Uterus (tissue), 4 donors: ENCODE measurements at places on chromosomes 3 and 15.

DNA sequence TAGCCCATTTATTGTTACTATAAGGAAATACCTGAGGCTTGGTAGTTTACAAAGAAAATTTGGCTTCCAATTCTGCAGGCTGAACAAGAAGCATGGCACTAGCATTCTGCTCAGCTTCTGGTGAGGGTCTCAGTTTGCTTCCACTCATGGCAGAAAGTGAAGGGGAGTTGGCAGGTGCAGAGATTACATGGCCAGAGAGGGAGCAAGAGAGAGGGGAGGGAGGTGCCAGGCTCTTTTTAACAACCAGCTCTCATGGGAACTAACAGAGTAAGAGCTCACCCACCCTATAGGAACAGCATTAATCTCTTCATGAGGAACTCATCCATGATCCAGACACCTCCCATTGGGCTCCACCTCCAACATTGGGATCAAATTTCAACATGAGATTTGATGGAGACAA, 437.9 kb downstream of the CHL1 start:
- no peaks in the 10 kb centered on the region for H3K27me3 ChIP-seq
- no peak for DNase-seq
- no peak overlapping the region for H3K27ac ChIP-seq

DNA sequence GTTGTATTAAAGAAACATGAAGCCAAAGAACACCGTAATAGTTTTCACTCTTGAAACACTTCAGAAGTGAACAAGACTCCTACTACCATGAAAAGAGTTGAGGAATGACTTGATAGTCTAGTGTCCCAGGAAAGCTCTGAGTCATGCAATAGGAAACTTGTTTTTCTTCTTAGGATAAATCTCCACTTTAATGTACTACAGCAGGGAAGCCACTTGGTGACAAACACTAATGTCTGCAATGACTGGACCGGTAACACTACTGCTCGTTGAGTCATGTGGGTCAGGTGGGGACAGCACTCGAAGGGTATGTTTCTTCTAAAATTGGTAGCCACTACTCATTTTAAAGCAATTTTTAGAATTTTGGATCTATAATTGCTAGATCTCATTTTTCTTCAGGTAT, 291.7 kb upstream of the CNTN3 start:
- H3K4me3 ChIP-seq = no peak overlapping the region
- H3K27me3 ChIP-seq = no peaks in the 10 kb centered on the region
- no peaks in the 10 kb centered on the region for H3K4me1 ChIP-seq
- H3K27ac ChIP-seq = no peak overlapping the region
- no peak for DNase-seq

- H3K27me3 ChIP-seq = no peaks in the 10 kb centered on the region
- H3K36me3 ChIP-seq = no peaks in the 10 kb centered on the region
- no peak for DNase-seq
- no peak overlapping the region for H3K4me3 ChIP-seq
These were observed 53.2 kb downstream of the WNT7A start for GRCh38 chr3:13826672-13827071.

GRCh38 chr15:70451821-70452653, 311.3 kb downstream of the UACA start:
- DNase-seq = no peak
- no peak overlapping the region for H3K4me3 ChIP-seq
- H3K27me3 ChIP-seq = no peaks in the 10 kb centered on the region
- no peaks in the 10 kb centered on the region for H3K36me3 ChIP-seq
- no peaks in the 10 kb centered on the region for H3K4me1 ChIP-seq

DNA sequence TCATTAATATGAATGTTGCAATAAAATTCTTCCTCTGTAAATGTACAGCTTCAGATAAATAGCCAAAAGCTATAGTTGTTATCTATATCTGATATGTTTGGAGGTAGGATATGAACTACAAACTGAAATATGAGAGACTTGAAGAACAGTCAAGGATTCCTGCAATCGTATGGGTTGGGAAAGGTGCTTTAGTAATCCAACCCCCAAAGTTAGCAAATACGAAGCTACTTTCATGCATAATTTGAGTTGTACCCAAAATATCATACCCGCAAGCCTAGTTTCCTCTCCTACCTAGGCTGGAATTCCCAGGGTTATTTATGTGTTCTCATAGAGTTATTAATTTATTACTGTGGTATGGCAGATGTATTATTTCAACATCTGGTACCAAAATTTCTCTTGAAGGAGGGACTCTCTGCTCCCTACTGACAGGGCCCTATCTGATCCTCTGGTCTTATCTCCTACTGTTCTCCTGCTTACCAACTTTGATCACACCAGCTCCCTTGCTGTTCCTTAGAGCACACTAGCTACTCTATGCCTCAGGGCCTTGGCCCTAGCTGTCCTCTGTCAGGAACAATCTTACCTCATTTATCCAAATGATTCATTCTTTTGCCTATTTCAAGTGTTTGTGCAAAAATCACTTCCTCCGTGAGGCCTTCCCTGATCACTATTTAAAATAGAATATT, 140.4 kb upstream of the CCDC54 start:
- no peaks in the 10 kb centered on the region for H3K36me3 ChIP-seq
- no peaks in the 10 kb centered on the region for H3K27me3 ChIP-seq
- no peak for DNase-seq
- H3K27ac ChIP-seq = peak overlapping the region; percentile 66
- no peak overlapping the region for H3K4me3 ChIP-seq
- no peaks in the 10 kb centered on the region for H3K4me1 ChIP-seq

DNA sequence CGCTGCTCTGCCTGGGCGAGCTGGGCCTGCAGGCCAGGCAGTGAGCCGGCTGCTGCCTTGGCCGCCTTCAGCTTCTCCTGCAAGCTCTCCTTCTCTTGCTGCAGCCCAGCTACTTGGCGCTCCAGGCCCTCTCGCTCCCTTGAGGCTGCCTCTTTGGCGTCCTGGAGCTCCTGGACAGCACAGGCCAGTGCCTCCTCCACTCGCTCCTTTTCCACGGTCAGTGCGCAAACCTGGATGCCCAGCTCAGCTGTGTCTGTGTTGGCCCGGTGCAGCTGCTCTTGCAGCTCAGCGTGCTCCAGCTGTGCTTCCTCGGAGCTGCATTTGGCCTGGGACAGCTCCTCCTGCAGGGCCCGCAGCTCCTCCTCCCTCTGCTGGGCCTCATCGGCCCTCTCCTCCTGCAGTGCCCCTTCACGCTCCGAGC, 23.1 kb downstream of the CXCR6 start:
- no peaks in the 10 kb centered on the region for H3K4me1 ChIP-seq
- no peak for DNase-seq
- H3K27me3 ChIP-seq = no peaks in the 10 kb centered on the region
- no peak overlapping the region for H3K27ac ChIP-seq
- no peaks in the 10 kb centered on the region for H3K36me3 ChIP-seq

GRCh38 chr3:188901126-188901525, 270.6 kb upstream of the TPRG1 start:
- H3K4me3 ChIP-seq = no peak overlapping the region
- DNase-seq = no peak
- H3K4me1 ChIP-seq = no peaks in the 10 kb centered on the region
- peak overlapping the region; percentile 19 for H3K27ac ChIP-seq

DNA sequence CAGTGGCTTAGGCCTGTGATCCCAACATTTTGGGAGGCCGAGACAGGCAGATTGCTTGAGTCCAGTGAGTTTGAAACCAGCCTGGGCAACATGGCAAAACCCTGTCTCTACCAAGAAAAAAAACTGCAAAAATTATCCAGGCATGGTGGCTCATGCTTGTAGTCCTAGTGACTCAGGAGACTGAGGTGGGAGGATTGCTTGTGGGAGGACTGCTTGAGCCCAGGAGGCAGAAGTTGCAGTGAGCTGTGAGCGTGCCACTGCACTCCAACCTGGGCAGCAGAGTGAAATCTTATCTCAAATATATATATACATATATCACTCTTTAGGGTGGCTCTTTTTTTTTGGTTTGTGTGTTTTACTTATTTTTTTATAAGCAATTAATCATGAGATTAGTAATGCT, 83.7 kb upstream of the WDR72 start:
- H3K4me1 ChIP-seq = no peaks in the 10 kb centered on the region
- H3K4me3 ChIP-seq = no peak overlapping the region

- H3K27me3 ChIP-seq = no peaks in the 10 kb centered on the region
- no peak overlapping the region for H3K4me3 ChIP-seq
- no peaks in the 10 kb centered on the region for H3K36me3 ChIP-seq
- H3K27ac ChIP-seq = peak overlapping the region; percentile 80
These were observed 16.4 kb downstream of the PLEKHO2 start for GRCh38 chr15:64858021-64858575.

DNA sequence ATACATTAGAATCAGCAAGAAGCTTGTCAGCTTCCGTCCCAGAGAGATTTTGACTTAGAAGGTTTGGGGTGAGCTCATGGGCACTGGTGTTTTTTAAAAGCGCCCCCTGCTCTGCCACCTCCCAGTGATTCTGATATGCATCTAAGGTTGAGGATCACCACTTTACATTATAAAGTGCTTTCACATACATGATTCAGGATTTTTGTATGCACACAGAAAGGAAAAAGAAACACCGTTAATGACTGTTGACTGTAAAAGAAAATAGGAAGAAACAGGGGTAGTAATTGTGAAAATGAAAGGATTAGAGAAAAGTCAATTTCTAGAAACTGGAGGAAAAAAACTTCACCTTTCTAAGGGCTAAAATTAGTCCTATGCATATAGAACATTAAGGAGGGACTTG, 104.9 kb upstream of the ZBED2 start:
- DNase-seq = no peak
- no peak overlapping the region for H3K27ac ChIP-seq
- no peak overlapping the region for H3K4me3 ChIP-seq
- H3K27me3 ChIP-seq = no peaks in the 10 kb centered on the region
- no peaks in the 10 kb centered on the region for H3K4me1 ChIP-seq

DNA sequence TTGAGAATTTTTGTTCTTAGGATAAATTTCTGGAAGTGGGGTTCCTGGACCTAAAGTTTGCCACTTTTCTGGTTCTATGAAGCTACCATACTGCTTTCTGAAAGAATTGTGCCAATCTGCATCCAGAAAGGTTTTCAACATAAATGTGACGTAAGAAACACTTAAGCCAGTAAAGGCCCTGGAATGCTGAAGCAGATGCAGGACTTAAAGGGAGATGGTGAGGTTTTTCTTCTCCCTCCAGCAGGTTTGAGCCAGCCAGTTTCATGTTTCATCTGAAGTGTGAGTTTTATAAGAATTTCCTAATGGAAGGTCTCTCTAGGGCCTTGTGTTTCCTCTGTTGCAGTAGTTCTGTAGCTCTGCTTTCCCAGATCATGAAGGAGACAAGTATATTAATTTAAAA, 33.1 kb downstream of the ZNF592 start:
- DNase-seq = no peak
- H3K4me3 ChIP-seq = no peak overlapping the region
- no peaks in the 10 kb centered on the region for H3K4me1 ChIP-seq

GRCh38 chr3:165491487-165491886, 295.3 kb upstream of the SLITRK3 start:
- no peaks in the 10 kb centered on the region for H3K36me3 ChIP-seq
- DNase-seq = peak; percentile 32
- H3K4me3 ChIP-seq = no peak overlapping the region

DNA sequence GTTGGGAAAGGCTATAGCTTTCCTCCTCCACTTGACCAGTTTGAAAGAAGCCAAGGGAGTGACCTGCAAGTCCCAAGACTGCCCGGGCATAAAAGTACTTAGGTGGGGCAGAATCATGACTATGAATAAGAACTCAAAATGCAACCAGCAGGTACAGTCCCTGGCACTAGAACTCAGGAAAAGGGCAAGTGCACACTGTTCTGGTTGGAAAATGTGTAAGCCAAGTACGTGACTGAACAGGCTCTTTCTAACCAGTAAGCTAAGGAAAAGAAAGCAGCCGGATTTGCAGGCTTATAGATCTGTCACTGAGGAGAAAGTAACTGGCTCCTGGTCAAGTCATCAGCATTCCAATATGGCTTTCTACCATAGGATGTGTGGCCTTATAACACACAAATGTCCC, 101.2 kb upstream of the SLC4A7 start:
- H3K27me3 ChIP-seq = no peaks in the 10 kb centered on the region
- H3K27ac ChIP-seq = no peak overlapping the region
- no peaks in the 10 kb centered on the region for H3K36me3 ChIP-seq
- no peak overlapping the region for H3K4me3 ChIP-seq
- no peaks in the 10 kb centered on the region for H3K4me1 ChIP-seq

DNA sequence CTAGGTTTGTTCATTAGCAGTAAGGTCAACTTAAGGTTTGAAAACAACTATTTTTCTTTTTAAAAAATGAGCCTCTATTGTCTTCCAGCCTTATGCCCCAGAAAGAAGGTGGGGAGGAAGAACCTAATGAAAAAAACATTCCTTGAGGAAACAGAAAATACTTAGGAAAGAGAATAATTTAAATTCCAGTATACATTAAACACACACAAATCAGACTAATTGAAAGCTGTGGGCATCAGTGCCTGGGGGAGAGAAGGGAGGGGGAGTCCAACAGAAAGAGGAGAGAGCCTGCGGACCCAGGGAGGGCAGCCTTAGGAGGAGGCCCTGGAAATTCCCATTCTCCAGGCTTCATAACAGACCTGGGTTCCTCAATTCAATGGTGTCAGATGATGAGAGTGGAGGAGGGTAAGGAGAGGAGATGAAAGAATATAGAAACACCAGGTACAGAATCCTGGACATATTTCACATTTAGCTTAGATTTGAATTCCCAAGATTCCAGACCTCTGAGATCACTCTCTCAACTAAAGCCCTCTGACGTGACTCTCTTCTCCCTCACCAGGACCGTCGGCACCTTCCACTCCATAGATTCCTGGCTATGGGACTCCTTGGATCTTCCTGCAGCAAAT, 320.5 kb upstream of the UMPS start:
- no peak for DNase-seq
- H3K27me3 ChIP-seq = no peaks in the 10 kb centered on the region
- no peak overlapping the region for H3K27ac ChIP-seq
- H3K4me1 ChIP-seq = no peaks in the 10 kb centered on the region
- no peak overlapping the region for H3K4me3 ChIP-seq
- H3K36me3 ChIP-seq = no peaks in the 10 kb centered on the region

DNA sequence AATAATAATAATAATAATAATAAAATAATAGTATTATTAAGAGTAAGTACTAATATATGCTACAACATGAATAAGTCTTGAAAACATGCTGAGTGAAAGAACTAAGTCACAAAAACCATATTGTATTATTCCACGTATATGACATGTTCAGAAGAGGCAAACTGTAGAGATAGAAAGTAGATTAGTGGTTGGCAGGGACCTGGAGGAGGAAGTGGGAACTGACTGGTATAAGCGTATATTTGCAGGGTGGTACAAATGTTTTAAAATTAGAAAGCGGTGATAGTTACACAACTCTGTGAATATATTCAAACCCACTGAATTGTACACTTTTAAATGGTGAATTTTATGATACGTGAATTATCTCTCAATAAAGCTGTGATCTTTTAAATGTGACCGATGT, 32.8 kb downstream of the LRRK1 start:
- H3K27ac ChIP-seq = no peak overlapping the region
- no peaks in the 10 kb centered on the region for H3K36me3 ChIP-seq

GRCh38 chr15:45048794-45049631, 26.0 kb downstream of the SORD start:
- no peaks in the 10 kb centered on the region for H3K36me3 ChIP-seq
- H3K4me1 ChIP-seq = no peaks in the 10 kb centered on the region

- no peaks in the 10 kb centered on the region for H3K27me3 ChIP-seq
- no peak overlapping the region for H3K4me3 ChIP-seq
- DNase-seq = no peak
- no peak overlapping the region for H3K27ac ChIP-seq
- H3K4me1 ChIP-seq = no peaks in the 10 kb centered on the region
- H3K36me3 ChIP-seq = no peaks in the 10 kb centered on the region
These were observed 38.1 kb downstream of the MUC20 start for GRCh38 chr3:195758721-195759353.

GRCh38 chr3:111963424-111963823, 15.4 kb upstream of the ABHD10 start:
- peaks cover 13% of the 10 kb centered on the region for H3K4me1 ChIP-seq
- no peaks in the 10 kb centered on the region for H3K27me3 ChIP-seq
- peak overlapping the region; percentile 38 for H3K27ac ChIP-seq
- H3K4me3 ChIP-seq = no peak overlapping the region
- no peak for DNase-seq

GRCh38 chr3:195811756-195812155, at the start of gene MUC4:
Gene MUC4 (minus strand): TSS chr3:195811929. CDS start chr3:195811817, 112 bp downstream.
- H3K36me3 ChIP-seq = no peaks in the 10 kb centered on the region
- no peak within 1 kb of the TSS for H3K27ac ChIP-seq
- H3K4me3 ChIP-seq = no peak within 1 kb of the TSS
